ENCODE measurements at places on chromosomes 2 and 18.

GRCh38 chr18:75683426-75683825, 255.9 kb upstream of the SMIM21 start:
- DNase-seq = no peak

- no peak for DNase-seq
Observed at GRCh38 chr2:14285812-14286211, 346.7 kb upstream of the LRATD1 start.

DNA sequence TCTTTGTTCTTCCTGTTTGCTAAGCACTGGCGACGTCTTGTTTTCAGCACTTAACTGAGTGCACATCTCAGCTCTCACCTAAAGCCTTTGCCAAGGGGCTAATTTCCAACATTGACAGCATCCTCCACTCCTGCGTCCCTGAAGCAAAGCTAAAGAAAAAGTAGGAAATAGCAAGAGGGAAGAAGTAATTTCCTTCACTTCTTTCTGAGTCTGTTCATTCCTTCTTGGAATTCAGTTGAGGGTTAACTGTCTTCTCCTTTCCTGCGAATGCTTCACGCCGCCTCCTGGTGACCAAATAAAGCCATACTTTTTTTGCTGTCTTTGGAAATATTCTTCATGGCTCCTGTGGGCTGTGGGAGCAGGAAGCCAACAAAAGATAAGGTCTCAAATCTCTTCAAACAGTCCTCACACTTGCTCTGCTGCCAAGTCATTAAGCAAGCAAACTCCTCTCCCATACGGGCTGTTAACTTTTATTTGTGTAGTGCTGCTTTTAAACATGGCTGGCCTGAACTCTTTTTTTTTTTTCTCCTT, 100.9 kb downstream of the DPP10 start:
- no peak for DNase-seq

DNA sequence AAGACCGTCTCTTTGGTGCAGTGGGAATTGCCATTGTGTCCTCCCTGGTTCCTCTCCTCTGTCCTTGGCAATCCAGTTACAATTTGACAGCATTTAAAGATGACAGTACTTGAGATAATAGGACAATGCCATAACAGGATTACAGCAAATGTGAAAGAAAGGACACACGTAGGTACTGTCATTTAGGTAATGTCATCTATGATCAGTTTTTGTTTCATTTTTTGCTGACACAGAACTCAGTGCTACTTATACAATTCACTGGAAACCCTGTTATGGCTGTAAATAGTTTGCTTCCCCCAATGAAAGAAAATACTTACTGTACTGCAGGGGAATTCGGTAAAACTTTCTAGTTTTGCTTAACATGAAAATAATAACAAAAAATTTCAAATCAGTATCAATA, 65.2 kb downstream of the BCL11A start:
- DNase-seq = no peak

- no peak for DNase-seq
Observed at GRCh38 chr2:134335601-134336000, 81.7 kb downstream of the MGAT5 start.

DNA sequence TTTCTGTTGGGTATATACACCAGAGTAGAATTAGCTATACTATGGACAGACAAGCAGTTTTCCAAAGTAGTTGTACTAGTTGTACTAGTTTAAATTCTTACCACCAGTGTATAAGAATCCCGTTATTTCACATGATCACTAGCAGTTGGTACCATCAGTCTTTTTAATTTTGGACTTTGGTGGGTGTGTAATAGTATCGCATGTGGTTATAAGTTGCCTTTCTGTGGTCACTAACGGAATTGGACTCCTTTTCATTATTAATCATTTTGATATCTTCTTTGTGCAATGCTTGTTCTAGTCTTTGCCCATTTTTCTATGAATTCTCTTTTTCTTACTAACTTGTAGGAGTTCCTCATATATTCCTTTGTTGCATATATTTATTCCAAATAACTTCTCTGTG, 89.8 kb downstream of the ASXL2 start:
- DNase-seq = no peak

DNA sequence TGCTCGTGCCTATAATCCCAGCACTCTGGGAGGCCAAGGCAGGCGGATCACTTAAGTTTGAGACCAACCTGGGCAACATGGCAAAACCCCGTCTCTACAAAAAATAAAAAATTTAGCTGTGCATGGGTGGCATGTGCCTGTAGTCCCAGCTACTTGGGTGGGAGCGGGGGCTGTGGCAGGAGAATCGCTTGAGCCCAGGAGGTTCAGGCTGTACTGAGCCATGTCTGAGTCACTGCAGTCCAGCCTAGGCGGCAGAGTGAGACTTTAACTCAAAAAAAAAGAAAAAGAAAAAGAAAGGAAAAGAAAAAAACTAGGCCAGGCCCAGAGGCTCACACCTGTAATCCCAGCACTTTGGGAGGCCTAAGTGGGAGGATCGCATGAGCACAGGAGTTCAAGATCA, 30.8 kb downstream of the TWSG1 start:
- DNase-seq = no peak

Data from stimulated activated CD8-positive, alpha-beta memory T cell treated with anti-CD3 and anti-CD28 coated beads, Interleukin-15, amount 100 ng/mL, for 1 hour (primary cell).